Skeletal muscle tissue (tissue), 5 donors: ENCODE measurements at places on chromosomes 3 and 15. TPM values are rescaled to one million over a fixed set of nuclear protein-coding genes. Genes with fewer than 3 reads are reported as not detected.

Gene UBXN7
- total RNA-seq, result 26.1 TPM

Gene CA12
- 1.6 TPM for total RNA-seq

Gene MKRN3
- total RNA-seq, result 1.6 TPM

Gene CDHR4
- not detected for total RNA-seq

Gene MYLK
- total RNA-seq, result 26.6 TPM

Gene CD86
- 3.7 TPM for total RNA-seq

Gene APOD
- 20.4 TPM for total RNA-seq

Gene CLDN16
- total RNA-seq, result under 0.01 TPM

Gene SPTBN5
- 1.0 TPM for total RNA-seq

Gene GOLGA8Q
- 1.0 TPM for total RNA-seq

Gene FMN1
- total RNA-seq, result 3.7 TPM

Gene SLC28A1
- total RNA-seq, result 0.52 TPM

Gene FEM1B
- total RNA-seq, result 42.8 TPM

Gene ESYT3
- 14.1 TPM for total RNA-seq

Gene HDAC11
- 8.9 TPM for total RNA-seq

Gene ADGRG7
- not detected for total RNA-seq

Gene IMPG2
- total RNA-seq, result 2.6 TPM

Gene STXBP5L
- total RNA-seq, result not detected

Gene SOX2
- total RNA-seq, result under 0.01 TPM

Gene LRRN1
- 19.8 TPM for total RNA-seq

Gene GOLGA8J
- total RNA-seq, result not detected

Gene TJP1
- total RNA-seq, result 53.2 TPM

Gene ADIPOQ
- 16.7 TPM for total RNA-seq

Gene P3H2
- total RNA-seq, result 19.8 TPM

Gene KBTBD13
- 1.6 TPM for total RNA-seq

Gene ISG20
- total RNA-seq, result 0.52 TPM

Gene ANO10
- 25.1 TPM for total RNA-seq

Gene GPR62
- total RNA-seq, result 0.52 TPM

Gene EXD1
- total RNA-seq, result not detected

Gene PROS1
- 19.3 TPM for total RNA-seq

Gene FBXO40
- 4.2 TPM for total RNA-seq

Gene ILDR1
- not detected for total RNA-seq

Gene SCG5
- total RNA-seq, result 8.4 TPM

Gene CLDN11
- total RNA-seq, result 1.6 TPM

Gene BDH1
- 2.6 TPM for total RNA-seq

Gene ZIC4
- 2.6 TPM for total RNA-seq

Gene UACA
- total RNA-seq, result 100 TPM

Gene ARID3B
- total RNA-seq, result 2.1 TPM

Gene SPG21
- 76.2 TPM for total RNA-seq

Gene ROBO1
- total RNA-seq, result 20.4 TPM

Gene NANOGP8
- not detected for total RNA-seq

Gene TOMM70
- total RNA-seq, result 59.0 TPM

Gene COL6A5
- not detected for total RNA-seq

Gene SFMBT1
- 11.0 TPM for total RNA-seq

Gene UCN2
- total RNA-seq, result not detected

Gene DBR1
- 17.2 TPM for total RNA-seq

Gene C3orf80
- total RNA-seq, result not detected

Gene CRYBG3
- total RNA-seq, result 27.1 TPM

Gene CFAP92
- total RNA-seq, result 1.6 TPM

Gene LRTM1
- 106 TPM for total RNA-seq

Gene A4GNT
- total RNA-seq, result not detected
